Astrocyte of the spinal cord (primary cell): ENCODE measurements at places on chromosomes 5 and 9.
A peak's percentile ranks its signal among the peaks of the same experiment; 100 is the strongest.

DNA sequence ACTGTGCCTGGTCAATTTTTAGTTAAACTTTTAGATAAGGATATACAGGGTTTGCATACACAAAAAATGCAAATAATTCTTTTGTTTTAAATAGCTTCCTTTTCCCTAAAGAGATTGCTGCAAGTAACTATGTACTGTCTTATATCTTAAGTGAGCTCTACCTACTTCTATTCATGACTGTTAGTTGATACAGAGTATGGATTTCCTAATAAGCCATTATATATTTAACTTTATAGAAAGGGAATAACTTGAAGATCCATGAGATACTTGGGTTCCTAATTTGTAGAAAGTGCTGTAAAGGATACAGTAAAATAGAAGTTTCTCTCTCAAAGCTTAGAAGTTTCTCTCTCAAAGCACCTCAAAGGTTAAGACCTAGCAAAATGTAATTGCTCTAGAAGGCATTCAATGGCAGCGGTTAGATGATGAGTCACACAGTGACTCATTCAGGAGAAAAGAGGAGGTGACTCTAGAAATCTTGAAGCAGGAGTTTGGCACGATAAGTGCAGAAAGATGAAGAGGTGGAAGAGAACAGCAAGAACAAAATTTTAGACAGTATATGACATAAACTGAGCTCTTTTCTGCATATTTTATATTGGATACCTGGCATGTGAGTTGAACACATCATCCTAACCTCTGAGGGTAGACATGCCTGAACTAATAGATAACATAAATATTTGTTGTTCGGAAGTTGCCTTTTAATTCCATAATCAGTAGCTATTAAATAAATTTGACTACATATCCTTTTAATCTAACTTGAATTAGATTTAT, 5.5 kb upstream of the DNAJC21 start:
- peak; percentile 94 for DNase-seq

GRCh38 chr9:131937451-131937850, 142.2 kb downstream of the MED27 start:
- no peak for DNase-seq

DNA sequence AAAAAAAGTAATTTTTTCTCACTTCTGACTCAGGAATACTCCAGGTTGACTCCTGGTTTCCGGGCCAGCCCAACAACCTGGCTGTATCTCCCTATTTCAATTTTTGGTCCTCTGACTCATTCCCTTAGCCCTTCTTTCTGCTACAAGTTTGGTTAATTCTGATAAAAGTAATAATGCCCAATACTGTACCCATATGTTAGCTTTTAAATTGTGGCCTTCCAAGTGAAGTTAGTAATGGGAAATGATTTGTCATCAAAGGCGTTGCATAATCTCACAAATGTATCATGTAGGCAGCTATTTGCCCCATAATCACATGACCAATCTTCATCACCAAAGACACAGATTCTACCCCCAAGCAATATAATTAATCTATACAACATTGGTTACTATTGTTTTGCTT, 31.1 kb upstream of the BNC2 start:
- DNase-seq, result no peak

- no peak for DNase-seq
These were observed 5.2 kb upstream of the ST6GALNAC6 start for GRCh38 chr9:127904561-127905003.

DNA sequence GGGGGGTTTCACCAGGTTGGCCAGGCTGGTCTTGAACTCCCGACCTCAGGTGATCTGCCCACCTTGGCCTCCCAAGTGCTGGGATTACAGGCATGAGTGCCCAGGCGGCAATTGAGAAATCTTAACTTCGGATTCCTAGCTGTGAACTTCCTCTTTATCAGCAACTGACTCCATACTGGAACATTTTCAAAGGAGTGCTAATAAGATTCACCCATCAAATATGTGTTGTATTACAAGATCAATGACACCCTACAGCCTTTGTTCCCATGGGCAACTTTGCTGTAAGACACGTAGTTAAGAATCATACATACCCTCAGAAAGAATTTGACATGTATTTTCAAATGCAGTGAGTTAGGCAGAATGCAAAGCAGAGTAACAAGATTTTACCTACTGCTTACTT, 23.1 kb upstream of the ACOT12 start:
- no peak for DNase-seq

- peak; percentile 77 for DNase-seq
These were observed 153.8 kb downstream of the AUH start for GRCh38 chr9:91207729-91208418.

DNA sequence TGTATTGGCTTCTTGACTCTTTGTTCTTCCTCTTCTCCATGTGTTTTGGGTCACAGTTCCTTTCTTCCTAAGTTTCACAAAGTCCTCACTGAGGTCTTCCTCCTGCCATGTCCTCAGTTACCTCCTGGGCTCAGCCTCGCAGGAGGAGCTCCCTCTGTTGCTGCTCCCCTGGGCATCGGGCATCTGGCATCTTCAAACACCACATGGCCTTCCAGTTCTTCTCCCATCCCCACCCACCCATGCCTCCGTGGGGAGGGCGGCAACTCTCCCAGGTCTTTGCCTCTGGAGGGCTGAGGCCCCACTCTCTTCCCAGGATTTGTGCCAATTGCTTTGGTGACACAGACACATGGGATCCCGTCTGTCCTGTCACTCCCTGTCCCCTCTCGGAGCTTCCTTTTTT, 22.8 kb downstream of the MRPL36 start:
- DNase-seq, result no peak

DNA sequence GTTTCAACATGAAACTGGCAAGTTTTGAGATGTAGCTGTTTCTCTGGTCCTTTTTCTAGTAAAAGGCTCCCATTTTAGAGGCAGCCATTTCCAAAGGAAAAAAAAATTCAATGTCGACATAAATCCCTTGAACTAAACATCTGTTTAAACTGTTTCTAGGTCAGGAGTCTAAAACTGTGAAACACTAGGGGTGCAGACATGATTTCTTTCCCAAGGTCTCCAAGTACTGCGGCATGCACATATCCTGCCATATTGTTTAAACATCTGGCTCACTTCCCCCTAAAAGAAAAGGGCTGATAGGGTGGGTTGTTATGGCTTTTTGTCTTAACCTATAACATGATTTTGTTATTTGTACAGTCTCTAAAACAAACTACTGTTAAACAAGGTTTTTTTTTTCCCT, 51.1 kb downstream of the NFIB start:
- no peak for DNase-seq

DNA sequence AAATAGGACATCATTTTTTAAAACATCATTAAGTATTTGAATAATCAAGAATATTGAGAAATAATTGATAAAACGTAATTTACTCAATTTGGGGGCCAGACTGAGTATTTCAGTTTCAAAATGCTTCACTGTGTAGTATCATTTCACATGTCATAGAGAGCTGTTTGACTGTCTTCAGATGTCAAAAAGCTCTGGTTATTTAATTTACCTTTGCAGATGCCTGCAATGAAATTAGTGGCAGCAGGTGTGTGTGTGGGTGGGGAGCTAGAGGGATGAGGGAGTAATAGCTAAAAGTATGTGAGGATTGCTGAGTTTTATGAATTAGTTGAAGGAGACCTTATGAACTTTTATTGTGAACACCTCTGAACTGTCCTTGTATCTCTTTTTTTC, 567.2 kb upstream of the MEF2C start:
- no peak for DNase-seq

DNA sequence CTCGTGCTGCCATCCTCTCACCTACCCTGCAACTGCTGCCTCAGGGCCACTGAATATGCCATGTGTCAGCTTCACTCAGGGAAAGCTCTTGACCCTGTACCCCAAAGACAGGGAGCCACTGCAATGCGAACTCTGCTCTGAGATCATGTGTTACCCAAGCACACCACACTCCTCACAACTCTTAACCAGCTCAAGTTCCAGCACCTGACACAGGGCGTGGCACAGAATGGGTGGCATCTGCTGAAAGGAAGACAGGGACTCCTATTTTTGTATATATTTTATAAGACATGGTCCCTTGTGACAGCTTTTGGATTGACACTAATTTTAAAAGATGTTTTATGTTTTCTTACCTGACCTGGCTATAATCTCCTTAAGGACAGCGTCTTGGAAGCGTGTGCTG, 10.7 kb downstream of the PHYKPL start:
- DNase-seq, result no peak

GRCh38 chr5:135355169-135355568, 43.9 kb downstream of the MACROH2A1 start:
- peak; percentile 27 for DNase-seq

- DNase-seq, result no peak
These were observed 688.3 kb downstream of the PRR16 start for GRCh38 chr5:121152411-121152810.

- peak; percentile 71 for DNase-seq
These were observed 700.5 kb upstream of the ZNF608 start for GRCh38 chr5:125446986-125447385.

GRCh38 chr5:172743112-172743959, 27.7 kb downstream of the DUSP1 start:
- DNase-seq, result no peak

- peak; percentile 57 for DNase-seq
These were observed 142.6 kb downstream of the PBX3 start for GRCh38 chr9:125889476-125890419.

- peak; percentile 12 for DNase-seq
These were observed 64.0 kb downstream of the RNF130 start for GRCh38 chr5:180007582-180007981.

DNA sequence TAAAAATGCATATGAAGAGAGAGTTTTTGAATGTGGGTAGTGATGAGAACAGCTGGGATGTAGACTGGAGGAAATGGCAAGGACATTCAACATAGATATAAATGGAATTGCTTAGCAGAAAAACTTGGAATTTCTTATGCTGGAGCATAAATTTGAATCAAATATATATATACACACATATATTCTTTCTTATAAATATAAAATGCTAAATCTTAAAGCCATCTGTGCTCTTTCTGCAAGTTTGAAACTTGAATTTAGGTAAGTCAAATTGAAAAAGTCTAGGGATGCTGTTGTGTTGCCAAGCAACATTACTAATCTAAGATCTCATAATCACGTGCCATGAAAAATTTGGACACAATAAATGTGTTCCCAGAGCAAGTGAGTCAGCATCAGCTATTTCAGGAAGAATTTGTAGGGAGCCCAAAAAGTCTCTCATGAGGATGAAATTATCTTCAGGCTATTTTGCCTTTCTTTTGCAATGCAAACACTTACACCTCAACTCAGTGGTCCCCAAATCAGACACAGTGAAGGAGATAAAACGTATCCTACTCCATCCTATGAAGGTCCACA, 58.4 kb upstream of the ALDH1A1 start:
- peak; percentile 1 for DNase-seq

GRCh38 chr5:95671826-95672225, 11.0 kb downstream of the SPATA9 start:
- DNase-seq, result no peak

DNA sequence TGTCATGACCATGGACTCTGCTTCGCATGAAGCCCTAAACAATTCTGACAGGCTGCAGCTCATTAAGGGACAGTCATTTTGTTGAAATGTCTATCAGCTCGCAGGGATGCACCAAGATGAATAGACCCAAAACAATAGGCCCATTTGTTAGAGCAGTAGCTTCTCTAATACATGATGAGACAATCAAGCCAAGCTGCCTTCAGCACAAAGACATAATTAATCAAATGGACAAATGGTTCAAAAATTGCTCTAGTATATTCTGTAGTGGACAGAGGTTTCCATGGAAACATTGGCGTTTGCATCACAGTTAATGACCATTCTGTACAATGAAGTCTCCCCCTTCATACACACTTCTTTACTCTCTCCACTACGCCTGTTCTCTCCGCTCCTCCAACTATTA, 274.6 kb downstream of the ANXA1 start:
- DNase-seq, result no peak

DNA sequence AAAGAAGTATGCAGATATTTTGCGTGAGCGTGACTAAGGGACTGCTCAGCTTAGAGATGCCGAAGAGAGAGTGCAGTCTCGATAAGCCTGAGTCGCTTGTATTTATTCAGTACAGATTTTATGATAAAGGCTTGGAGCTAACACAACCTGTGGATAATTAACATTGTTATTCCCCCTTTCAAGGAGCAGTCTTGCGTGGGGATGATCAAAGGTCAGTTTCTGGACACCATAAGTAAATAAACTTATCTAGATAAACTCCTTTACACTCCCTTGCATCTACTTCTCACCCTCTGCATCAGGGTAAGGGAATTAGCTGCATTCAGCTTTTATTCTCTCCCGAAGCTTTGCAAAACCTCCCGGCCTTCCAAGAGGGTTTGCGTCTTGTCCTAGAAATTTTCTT, 357.8 kb upstream of the ST8SIA4 start:
- no peak for DNase-seq

DNA sequence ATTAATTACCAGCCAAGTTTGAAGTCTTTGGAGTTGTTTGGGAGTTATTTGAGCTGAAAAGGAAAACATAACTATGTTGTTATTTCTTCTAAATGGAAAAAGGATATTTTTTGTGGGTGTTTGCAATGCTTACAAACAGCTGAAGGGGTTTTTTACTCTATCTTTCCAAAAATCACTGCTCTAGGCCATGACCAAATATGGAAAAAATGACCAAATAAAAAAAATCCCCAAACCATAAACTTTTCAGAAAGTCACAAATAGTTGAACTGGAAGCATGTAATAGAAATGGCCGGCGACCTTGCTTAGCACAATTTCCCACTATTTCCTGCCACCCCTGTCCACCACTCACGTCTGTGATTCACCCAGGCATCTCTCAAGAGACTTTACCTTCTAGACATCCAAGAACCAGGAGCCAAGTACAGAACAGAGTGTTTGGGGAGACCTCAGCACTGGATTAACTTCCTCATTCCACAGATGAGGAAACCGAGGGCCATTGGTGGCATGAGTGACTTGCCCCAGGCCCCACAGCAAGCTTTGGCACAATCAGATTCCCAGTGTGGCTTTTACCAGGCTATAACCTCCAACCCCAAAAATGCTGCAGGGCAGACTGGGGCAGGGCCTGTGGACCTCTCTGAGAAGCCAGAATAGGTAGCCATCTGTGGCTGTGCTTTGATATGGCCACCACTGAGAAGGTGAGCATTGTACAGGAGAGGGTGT, 84.5 kb downstream of the NRG2 start:
- no peak for DNase-seq

DNA sequence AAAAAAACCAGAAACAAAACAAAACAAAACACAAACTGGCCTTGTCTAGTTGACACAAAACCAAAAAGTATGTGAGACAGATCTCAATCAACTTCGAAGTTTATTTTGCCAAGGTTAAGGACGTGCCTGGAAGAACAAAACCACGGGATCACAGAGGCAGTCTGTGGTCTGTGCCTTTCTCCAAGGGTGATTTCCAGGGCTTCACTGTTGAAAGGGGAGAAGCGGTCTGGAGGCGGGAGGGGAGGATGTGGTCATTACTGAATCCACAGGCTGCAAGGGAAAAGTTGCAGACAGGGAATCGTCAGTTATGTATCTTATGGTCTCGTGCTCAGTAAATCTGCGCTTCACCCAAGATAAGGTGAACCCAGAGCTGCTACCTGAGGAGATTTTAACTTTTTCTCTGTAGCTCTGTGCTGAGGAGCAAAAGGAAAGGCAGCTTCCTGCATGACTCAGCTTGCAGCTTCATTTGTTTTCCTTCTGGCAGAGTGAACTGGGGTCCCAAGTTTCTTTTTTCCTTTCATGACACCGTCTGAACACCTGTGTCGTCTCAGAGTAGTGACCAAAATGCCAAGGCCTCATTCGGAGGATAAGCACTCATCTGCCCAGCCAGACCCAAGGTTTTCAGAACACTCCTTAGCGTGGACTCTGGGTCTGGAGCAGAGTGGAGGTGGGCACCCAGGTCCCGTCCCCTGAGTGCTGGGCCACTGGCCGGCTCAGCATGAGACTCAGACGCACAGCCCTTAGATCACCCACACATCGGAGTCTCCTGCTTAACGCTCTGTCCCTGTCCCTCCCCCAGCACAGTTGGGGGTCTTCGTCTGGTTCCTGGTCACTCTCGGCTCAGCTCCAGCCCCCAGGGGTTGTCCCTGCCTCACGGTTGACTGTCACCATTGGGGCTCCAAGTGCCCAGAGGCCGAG, 25.9 kb downstream of the ROPN1L start:
- peak; percentile 81 for DNase-seq
